Central memory CD4-positive, alpha-beta T cell (primary cell): ENCODE measurements at places on chromosomes 1 and 21.
A peak's percentile ranks its signal among the peaks of the same experiment; 100 is the strongest.

DNA sequence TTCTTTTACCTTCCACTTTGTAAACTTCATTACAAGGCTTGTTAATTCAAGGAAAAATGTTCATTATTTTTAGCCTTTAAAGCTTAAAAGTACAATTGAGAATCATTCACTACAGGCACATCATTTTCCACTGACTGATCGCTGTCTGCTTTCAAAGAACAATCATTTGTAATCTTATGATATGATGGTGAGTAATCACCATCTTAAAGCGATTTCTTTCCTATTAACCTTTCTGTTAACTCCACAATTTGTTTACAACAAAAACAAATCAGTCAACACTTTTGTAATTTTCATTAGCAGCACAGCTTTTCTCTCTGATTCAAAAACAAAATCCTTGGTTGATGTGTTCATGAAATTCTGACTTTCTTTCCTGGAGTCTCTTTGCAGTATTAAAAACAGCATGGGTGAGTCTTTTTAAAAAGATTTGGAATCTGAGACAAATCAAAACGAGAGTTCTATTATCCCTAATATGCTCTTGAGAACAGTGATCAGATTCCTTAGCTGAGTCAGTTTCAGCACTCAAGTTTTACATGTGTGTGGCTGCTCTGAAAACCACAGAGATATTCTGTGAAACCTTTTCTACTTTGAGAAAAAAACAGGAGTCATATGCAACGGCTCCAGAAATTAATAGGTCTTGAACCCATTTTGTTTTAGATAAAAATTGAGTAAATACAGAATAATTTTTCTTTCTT, 145.8 kb upstream of the TMPRSS15 start:
- no peak for DNase-seq

DNA sequence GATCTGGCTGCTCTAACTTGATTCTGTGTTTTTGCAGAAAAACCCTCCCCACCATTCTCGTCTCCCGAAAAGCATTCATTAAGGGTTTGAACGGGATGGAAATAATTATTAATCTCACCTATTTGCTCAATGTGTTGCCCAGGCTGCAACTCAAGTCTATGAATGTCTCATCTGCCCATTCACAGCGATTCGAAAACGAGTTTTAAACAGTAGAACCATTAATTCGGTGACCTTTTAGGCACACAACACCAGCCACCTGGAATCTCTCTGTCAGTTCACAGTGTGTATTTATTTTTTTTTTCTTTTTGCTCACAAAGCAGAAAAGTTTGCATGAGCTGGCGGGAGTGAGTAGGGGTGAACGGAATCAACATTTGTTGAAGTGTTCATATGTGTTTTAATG, 764.7 kb upstream of the TPTE start:
- no peak for DNase-seq

- DNase-seq, result no peak
These were observed 23.6 kb upstream of the PSEN2 start for GRCh38 chr1:226846786-226847185.

GRCh38 chr21:41953831-41954653, at the start of gene C2CD2:
C2CD2 (minus strand) TSS chr21:41954018; CDS start chr21:41953648, 370 bp downstream.
- no peak for DNase-seq

DNA sequence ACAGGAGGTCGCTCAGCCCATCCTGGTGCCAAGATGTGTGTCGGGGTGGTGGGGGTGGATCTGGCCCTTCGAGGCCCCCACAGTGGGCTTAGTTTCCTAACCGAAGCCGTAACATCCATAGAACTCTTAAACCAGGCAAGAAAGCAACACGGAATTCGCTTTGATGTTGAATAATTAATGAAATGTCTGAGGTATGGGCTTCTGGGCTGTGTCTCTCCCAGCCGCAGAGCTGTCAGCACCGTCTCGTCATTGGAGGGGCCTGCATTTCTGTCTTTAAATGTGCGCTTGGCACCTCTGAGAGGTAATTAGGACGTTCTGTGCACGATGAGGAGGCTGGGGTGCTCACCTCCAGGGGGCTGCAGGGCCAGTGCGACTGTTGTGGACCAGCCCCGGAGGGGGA, 13.3 kb upstream of the PLCH2 start:
- DNase-seq, result no peak

DNA sequence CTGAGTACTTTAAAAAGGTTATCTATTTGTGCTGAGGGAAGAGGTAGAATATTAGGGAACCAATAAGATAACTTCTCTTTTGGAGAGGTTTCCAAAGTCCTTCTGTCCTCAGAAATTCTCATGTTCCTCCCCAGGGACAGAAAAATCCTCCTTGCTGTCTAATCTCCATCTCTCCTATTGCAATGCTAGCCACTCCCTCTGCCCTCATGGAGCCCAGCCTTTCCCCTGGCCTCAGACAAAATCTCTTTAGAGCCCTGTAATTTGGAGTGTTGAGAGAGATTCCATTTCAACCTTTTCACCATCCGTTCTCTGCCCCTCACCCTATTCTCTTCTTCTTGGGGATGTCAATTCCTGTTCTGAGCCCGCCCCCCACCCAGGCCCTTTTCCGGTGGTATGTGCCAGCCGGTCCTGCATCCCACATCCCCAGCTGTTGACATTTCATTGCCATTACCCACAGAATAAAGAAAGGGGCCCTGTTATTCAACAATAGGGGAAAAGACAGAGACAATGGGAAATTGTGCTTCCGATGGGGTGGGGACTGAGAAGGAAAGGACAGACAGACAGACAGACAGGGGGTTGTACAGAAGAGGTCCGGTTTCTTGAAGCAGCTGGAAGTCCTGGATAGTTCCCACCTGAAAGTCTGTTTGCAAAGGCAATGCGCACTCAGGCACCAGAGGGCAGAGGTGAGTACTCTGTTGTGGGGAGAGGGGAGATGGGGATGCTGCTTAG, at the start of gene HAPLN2:
TSS of gene HAPLN2 (plus strand) at position 563 of the 729 bp plus-strand sequence. CDS start 4,076 bp downstream, outside the sequence.
- DNase-seq, result no peak

DNA sequence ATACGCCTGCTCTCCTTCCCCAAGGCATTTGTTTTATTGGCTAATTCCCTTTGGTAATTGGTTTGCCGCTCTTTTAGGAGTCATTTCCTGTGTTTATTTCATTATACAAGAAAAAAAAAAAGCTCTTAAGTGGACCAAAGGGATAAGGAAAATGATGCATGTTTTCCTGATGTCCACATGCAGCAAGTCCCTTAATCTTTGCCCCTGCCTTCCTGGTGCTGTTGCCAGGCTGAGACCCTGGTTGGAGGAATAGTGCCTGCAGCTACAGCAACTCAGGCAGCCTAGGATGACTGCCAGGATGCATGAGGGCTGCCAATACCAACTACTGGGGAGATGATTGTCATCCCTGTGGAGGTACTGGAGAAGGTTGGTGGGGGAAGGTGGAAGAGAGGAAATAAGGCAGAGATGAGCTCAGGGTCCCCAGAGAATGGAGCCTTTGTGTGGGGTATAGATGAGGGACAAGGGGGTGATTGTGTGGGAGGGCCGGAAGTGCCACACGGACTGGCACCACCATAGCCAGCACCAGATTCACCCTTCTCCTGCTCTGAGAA, 6.1 kb upstream of the GATAD2B start:
- no peak for DNase-seq

- no peak for DNase-seq
These were observed 190.0 kb upstream of the EDN2 start for GRCh38 chr1:41674522-41674921.

DNA sequence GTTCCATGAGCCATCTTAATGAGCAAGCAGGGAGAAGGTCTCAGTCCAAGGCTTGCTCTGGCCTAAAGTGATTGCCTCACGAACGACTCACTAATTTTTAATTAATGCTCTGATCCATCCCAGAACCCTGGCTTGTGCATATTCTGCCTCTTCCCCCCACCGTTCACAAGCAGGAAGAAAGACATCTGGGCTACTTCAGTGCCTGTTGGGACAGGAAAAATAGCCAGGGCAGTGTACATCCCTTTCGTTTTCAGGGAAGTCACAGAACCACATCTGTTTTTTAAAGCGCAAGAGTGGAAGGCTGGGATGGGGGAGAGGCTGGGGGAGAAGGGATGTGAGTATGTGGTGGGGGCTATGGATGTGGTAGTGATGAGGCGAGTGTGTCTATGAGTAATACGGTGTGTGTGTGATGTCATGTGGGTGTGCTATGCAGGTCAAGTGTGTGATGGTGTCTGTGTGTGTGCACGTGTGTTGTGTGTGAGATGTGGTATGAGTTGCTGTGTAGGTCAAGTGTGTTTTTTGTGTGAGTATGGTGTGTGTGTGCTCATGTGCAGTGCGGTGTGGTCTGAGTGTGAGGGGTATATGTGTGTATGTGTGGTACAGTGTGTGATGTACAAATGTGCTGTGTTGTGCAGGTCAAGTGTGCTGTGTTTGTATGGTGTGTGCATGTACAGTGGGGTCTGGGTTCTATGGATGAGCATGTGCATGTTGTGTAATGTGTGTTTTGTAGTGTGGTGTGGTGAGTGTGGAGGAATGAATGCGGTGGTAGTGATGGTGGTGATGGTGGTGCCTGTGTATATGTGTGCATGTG, 64.9 kb upstream of the SYT6 start:
- no peak for DNase-seq

DNA sequence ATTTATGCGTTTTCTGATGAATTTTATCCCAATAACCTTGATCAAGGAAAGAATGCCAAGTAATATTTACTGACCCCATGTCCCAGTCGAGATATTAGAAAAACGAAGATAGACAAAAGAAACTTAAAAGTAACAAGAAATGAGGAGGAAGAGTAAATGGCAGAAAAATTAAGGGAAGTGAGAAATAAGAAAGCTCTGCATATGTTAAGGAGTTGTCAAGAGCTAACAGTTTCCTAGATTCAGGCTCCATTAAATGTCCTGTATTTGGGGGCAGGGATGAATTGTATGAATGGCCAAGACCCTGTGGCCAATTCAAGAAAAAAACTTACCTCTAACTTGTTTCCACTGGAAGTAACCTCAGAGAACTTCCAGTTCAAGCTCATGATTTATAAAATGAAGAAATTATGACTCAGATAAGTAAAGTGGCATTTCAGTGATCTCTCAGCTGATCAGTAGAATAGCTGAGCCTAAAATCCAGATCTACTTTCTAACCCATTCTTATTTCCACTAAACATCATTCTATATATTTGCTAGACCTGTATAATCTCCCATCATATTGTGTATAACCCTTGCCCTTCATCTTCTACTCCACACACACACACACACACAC, 73.2 kb downstream of the ZC3H11B start:
- DNase-seq, result no peak

- no peak for DNase-seq
These were observed 55.8 kb downstream of the UROD start for GRCh38 chr1:45067806-45068205.

DNA sequence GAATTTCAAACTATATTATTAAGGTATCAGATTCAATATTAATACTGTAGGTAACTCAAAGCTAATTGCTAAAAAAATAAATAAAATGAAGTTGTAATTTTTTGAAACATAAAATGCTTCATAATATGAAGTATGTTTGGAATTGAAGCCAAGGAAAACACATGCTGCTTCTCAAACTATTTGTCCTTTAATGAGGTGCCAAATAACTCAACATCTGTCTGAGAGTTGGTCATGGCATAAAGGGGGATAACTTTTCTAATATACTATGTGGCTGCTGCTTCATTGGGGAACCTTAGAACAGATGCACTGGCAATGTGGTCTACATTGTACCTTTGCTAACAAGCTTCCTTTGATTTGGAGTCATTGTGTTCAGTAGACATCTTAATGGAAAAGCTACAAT, 96.7 kb downstream of the PDE4B start:
- no peak for DNase-seq

DNA sequence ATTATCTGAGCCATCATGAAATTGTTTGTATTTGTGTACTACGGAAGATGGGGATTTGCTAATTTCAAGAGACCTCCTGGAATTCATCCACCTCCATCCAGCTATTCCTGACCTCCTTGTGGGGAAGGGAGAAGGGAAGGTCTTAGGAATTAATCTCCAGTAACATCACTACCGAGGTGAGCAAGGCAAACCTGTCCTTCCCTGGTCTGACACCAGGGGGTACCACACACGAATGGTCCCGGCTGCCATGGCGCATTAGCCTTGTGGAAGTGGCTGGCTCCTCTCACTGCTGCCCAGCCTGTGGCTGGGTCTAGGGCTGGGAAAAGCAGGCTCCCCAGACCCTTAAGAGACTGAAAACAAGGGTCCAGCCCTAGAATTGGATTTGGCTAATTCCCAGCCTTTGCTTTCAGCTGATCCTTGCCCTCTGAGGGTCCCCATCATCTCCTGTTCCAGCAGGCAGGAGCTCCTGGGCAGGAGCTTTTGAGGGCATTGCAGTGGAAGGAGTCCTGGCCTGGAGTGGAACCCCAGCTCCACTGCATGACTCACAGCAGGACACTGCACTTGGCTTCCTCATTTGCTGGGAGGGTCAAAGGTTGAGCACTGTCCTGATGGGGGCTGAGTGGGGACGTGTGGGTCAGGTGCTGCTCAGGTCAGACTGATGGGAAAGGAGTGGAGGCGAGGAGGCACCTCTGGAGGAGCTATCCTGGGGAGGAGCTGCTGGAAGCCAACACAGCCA, 34.8 kb downstream of the RIMS3 start:
- no peak for DNase-seq

- peak; percentile 72 for DNase-seq
These were observed 1.7 kb upstream of the ZBTB18 start for GRCh38 chr1:244049162-244050013.

DNA sequence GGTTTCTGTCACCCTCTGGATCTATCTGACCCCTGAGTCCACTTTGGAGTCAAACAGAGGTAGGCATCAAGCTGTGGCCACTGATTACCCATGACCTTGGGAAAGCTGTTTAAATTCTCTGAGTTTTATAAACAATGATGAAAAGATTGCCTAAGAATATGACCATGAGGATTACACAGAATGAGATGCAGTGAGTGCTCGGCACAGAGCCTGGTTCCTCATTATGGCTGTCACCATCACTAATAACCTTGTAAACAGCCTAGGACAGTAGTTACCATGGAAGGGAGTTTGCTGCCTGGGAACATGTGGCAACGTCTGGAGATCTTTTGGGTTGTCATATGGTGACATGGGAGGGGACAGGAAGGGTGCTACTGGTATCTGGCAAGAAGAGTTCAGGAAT, 248.3 kb upstream of the KAZN start:
- DNase-seq, result no peak

- no peak for DNase-seq
These were observed 110.1 kb downstream of the POU2F1 start for GRCh38 chr1:167330601-167331293.
